ENCODE measurements at places on chromosomes 5 and 9.

GRCh38 chr5:58404734-58405133 lies 55.2 kb downstream of the PLK2 start:
- DNase-seq = no peak

DNA sequence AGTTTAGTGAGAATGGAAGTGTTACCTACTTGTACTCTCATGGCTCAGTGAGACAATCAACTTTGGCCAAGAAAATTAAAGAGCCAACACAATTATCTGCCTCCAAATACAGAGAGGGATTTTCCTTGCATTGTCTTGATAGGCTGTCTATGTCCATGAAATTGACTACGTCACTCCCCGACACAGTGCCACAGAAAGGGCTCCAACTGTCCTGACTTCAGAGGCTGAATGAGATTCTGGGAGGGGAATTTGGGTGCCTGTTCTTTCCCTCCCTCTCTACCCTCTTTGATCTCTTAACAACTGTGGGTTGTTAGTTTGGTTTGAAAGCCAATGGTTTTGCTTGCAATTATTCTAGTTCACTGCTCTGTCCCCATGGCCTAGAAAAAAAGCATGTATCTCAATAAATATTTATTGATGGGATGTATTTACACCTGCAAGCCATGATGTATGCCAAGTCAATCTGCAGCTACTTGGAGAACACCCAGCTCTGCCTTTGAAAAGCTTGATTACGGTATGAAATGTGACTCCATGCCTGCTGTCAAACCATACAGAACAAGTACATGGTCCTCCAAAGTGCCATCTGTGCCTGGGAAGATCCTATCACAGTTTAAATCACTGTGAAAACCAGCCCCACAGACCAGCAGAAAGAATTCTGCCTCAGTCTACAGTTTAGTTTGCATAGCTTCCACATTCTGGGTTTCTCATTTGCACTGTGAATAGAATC lies 37.3 kb downstream of the CAPSL start:
- DNase-seq = no peak

DNA sequence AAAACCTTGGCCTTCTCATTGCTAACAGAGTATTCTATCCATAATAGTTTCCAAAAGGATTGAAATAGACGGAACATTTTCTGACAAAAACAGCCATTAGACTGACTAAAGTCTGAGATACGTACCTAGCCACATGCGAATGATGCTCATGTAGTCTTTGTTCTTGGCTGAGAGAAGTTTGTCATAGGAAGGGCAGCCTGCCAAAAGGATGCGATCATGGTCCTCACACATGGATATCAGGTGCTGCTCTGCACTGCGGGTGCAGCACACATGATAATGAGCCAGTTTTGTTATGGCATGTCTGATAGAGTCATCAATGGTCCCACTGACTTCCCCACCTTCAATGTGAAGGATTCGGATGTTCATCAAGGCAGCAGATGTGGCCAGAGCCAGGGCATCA lies 12.3 kb downstream of the GNE start:
- no peak for DNase-seq

DNA sequence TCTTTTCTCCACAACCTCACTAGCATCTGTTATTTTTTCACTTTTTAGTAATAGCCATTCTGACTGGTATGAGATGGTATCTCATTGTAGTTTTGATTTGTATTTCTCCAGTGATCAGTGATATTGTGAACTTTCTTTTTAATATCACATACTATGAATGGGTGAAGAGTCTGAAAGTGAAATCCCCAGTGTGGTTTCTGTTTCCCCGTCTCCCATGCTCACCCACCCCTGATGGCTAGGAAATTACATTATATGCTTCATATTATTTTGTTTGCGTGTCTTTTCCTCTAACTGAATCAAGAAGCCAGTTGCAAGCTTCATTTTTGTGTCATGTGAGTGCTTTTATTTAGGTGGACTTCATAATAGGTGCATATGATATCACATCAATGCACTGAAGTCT lies 171.1 kb downstream of the ARHGAP26 start:
- no peak for DNase-seq

DNA sequence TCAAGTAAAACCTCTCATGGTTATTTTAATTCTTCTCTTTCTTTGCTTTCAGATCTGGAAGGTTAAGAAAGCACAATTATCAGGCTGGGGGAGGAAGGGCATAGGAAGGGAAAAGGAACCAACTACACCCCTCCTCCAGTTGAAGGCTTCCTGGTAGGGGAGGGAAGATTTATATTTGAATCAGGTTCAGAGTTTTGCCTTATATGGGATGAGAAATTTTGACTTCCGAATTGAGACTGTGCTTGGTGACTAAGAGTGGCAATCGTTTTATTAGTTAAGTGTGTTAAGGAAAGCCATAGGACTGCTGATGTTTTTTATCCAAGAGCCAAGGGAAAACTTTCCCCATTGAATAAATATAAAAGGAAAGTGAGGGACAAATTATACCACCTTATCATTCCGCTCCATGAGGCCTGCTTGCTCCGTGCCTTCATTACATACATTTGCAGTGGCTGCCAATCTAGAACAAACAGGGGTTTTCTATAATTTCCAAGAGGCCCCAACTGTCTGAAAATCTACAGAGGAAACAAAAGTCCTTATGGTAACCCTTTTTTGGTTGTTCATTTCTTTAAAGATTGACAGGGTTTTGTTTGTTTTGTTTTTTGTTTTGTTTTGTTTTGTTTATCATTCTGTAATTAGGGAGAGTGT lies 115.7 kb upstream of the EPB41L4A start:
- no peak for DNase-seq
